ENCODE measurements at places on chromosomes 2 and 18. TPM values are rescaled to one million over a fixed set of nuclear protein-coding genes. Genes with fewer than 3 reads are reported as not detected.

Gene CBLN2
- not detected for total RNA-seq

Gene FIGN
- 2.2 TPM for total RNA-seq

Gene FNDC4
- total RNA-seq: 25.1 TPM

Gene SLC23A3
- 2.2 TPM for total RNA-seq
